ENCODE measurements at places on chromosomes 6 and 20.

- DNase-seq: no peak
Measured at GRCh38 chr6:22306741-22307466, 10.1 kb upstream of the PRL start.

DNA sequence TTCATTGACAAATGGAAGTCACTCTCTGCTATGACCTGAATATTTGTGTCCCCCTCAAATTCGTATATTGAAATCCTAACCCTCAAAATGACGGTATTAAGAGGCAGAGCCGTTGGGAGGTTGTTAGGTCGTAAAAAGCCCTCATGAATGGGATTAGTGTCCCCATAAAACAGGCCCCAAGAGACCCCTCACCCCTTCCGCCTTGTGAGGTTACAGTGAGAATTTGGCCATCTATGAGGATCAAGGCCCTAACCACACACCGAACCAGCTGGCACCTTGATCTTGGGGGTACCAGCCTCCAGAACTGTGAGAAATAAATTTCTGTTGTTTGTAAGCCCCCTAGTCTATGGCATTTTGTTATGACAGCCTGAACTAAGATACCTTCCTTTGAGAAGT is 52.5 kb upstream of the SLC22A16 start:
- no peak for DNase-seq

DNA sequence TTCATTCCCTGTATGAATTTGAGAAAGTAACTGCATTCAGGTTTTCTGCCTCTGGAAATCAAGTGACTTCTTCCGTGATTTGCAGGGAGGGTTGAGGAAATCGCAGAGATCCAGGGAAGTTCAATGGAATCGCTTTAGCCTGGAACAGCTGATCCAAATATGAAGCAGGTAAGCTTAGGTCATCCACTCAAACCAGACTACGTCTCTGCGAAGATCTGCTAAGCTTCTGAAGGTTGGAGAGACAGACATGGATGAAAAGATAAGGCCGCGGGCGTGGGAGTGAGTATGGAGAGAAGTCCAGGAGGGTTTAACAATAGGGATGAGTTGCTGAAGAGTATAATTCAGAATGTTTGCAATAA is 34.2 kb upstream of the BTN3A2 start:
- DNase-seq: no peak

- DNase-seq: no peak
Measured at GRCh38 chr6:150368762-150369161, at the start of gene IYD. Gene IYD, plus strand, starts transcription at chr6:150369012. Its CDS starts 20 bp downstream, at chr6:150369032.

- DNase-seq: no peak
Measured at GRCh38 chr20:50400705-50401586, 109.2 kb upstream of the PTPN1 start.

DNA sequence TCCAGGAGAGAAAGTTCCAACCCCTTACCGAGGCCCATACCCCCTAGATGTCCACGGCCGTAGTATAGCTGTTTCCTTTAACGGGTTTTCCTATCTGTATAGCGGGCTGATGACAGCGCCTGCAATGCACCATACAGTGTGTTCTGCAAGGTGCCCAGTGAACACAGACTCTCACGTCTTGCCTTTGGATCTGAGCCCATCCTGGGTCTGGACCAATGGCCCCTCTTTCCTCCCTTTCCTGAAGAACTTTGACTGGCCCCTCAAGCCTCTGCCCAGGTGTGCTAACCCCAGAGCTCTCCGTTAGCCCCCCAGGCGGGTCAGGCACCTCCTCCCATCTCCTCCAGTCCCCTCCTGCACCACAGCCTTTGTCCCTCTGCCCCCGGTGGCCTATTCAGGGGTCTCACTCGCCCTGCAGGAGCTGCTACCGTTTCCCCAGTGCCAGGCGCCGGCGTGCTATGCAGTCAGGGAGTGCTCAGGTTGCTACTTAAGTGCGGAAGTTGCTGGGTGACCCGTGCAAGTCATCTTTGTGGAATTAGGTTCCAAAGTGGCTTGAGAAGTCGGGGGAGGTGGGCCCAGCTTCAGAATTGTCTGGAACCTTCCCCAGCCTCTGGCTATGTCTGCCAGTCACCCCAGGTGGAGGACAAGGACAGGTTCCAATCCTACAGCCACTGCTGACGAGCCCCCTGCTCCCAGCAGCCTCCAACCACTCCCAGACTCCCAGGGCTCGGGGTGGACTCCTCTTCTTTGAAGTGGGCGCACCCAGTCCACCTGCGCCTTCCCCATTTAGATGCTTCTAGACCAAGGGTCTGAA is 35.0 kb upstream of the ZBP1 start:
- no peak for DNase-seq

DNA sequence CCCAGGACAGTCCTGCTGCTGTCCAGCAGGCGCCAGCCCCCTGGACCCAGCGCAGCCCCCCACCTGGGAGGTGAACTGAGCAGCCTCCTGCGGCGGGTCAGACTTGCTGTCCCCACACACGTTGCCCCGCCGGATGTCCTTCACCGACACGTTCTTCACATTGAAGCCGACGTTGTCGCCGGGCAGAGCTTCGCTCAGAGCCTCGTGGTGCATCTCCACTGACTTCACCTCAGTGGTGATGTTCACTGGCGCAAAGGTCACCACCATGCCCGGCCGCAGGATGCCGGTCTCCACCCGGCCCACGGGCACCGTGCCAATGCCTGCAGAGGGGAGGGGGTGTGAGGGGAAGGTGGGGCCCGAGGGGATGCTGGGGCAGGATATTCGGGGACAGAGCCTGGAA is 8.5 kb downstream of the EEF1A2 start:
- DNase-seq: no peak

- no peak for DNase-seq
Measured at GRCh38 chr20:47669152-47669425, 116.2 kb downstream of the SULF2 start.

- DNase-seq: no peak
Measured at GRCh38 chr6:4020822-4021132, 58.2 kb downstream of the FAM217A start.

DNA sequence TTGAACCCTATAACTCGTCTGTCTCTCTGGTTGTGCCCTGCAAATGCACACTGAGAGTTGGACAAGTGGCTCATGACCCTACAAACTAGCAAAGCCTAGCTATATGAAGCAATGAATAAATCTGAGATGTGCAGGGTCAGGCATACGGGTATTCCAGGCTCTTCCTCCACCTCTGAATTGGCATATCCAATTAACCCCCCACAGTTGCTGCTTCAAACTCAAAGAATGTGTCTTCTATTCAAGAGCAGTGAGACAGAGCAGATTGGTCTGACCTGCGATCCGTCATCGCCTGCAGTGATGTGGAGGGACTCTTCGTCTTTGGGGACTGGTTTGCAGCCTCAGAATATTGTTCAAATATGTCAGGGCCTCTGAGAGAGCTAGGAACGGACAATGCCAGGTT is 59.8 kb downstream of the LAMP5 start:
- DNase-seq: no peak

DNA sequence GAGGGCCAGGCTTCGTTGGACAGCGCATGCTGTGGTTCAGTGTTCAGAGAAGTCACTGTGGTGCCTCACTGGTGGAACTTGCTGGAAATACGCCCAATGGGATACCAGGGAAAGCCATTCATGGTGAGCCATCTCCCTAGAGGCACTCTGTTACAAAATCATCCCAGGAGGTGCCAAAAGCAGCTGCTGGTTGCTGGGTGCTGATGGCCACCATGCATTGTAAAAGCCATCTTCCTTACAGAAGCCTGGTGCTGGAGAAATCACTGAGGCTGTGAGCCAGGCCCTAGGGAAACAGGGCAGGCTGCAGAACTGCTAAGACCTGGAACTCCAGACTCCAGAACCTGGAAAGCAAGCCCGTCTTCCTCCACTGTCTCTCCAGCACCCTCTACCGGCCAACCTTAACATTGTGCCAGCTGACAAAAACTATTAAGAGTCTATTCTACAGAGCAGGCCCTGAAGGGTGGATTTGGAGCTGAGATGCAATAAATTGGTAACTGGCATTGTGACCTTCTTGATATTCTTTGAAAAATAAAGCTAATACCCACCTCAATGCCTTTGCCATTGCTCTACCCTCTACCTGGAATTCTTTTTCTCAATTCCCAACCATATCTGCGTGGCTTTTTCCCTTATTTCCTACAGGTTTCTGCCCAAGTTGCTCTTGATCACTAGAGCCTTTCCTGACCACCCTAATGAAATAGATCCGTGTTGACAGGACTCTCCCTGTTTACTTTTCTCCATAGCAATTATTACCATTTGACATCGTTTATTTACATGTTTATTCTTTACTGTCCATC is 18.5 kb downstream of the SNRPB start:
- DNase-seq: no peak

GRCh38 chr20:50649590-50649989 is 41.8 kb downstream of the RIPOR3 start:
- no peak for DNase-seq

DNA sequence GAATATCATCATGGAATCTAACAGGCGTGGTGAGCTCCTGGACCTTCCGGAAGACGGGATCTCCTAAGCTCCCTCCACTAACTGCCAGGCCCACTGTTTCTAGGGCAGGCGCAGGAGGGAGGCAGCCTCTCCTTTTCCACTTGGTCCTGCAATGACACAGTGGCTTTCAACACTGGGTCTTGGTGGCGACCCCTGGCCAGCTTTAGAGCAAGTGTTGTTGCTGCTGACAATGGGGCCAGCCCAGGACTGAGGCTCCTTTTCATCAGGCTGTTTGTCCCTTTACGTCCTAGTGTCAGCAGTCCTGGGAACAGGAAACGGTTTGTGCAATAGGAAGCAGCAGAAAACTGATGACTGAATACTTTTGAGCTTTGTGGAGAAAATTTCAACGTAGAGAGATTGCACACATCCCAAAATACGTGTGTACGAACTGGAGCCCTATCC is 9.7 kb upstream of the QKI start:
- DNase-seq: no peak

GRCh38 chr6:118509009-118509617 is 39.0 kb upstream of the PLN start:
- DNase-seq: no peak

DNA sequence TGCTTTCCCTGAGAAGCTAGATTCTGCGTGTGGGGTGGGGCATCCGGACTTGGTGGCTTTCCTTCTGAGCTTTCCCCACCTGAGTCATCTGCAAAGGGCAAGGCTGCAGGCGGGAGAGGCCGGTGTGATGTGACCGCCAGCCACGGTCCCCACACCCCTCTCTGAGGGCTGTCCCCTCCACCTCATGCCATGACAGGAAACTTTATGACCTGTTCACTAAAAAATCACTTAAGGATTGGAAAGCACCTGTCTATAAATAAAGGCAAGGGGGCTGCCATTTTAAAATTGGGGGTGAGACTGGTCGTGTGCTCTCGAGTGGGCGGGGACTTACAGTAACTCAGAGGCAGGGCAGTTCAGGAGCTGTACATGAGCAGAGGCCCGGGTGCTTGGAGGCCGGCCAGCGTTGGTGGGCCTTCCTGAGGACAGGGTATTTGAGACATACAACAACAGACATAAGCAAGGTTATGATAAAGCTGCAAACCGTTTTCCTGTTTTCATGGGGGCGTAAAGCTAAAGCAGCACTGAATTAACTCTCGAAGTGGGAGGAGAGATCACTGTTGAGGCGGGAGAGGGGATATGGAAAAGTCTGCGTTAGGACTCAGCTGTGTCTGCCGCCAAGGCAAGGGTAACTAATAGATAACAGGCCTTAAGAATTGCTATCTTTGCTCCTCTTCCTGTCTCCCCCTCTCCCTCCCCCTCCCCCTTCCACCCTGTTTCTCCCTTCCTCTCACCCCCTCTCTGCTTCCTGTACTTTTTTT is 16.1 kb upstream of the SERPINB1 start:
- no peak for DNase-seq

GRCh38 chr6:34288581-34288980 is 39.8 kb upstream of the SMIM29 start:
- no peak for DNase-seq

GRCh38 chr20:51531141-51531710 is 11.3 kb downstream of the NFATC2 start:
- no peak for DNase-seq

DNA sequence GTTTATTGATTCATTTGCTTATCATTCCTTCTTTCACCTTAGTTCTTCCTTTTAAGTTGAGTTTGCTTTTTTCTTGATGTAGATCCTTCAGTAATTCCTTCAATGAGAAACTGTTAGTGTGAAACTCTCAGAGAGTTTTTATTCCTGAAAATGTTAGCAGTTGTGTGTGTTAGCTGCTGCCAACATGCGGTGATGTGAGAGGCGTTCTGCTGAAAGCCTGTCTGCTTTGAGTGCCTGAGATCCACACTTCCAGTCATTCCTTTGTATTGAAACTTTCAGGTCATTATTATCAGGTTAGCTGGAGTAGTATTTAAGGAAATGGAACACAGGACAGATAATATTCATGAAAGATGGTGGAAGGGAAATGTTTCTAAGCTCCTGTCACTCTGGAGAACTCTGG is 70.0 kb upstream of the SUPT3H start:
- no peak for DNase-seq

GRCh38 chr6:26600759-26601158 is 4.0 kb downstream of the ABT1 start:
- no peak for DNase-seq

DNA sequence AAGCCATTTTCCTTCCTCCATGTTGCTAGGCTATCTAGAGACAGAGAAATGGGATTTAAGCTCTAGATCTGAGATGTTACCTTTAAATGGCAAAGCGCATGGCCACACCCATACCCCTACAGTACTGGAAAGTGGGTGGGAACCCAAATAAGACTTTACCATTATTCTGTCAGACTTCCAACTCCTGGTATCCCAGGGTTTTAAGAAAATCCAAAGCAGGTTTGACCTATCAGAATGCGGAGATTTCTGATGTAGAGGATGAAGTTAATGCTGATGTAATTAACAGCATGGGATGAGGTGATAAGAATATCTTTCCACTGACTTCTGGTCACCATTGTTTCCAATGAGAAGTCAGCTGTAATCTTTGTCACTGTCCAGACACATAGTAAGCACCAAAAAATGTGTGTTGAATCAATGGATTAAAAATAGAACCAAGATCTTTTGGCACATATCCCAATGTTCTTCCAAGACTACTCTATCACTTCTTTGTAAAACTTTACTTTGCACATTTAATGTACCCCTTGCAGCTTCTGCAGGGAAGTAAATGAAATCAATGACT is 140.8 kb upstream of the INSM1 start:
- no peak for DNase-seq
